ENCODE measurements at places on chromosomes 2 and 18.
A peak's percentile ranks its signal among the peaks of the same experiment; 100 is the strongest.

GRCh38 chr2:223900531-223900930 lies 44.6 kb downstream of the WDFY1 start:
- DNase-seq, result no peak

GRCh38 chr2:15990151-15991101 lies 50.1 kb downstream of the MYCN start:
- DNase-seq, result no peak

DNA sequence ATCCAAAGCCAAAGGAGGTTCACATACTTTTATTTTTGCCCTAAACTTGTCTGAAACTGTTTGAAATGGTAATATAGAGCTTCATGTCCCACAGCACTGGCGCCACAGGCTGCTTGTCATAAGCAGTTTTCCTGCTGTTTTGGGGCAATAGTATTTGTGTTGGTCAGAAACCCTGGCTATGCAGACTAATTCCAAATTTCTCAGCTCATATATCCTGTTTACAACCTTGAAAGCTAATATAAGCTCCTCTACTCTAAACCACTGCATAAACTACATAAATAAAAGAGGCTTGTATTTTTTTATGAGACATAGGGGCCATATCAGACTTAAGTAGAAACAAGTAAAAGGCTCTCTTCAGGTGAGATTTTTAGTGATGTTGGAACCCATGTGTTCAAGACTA lies 736.8 kb upstream of the ID2 start:
- no peak for DNase-seq

- no peak for DNase-seq
Observed at GRCh38 chr2:26487192-26487591, 9.3 kb upstream of the OTOF start.

- no peak for DNase-seq
Observed at GRCh38 chr2:98484652-98485452, 40.2 kb downstream of the INPP4A start.

DNA sequence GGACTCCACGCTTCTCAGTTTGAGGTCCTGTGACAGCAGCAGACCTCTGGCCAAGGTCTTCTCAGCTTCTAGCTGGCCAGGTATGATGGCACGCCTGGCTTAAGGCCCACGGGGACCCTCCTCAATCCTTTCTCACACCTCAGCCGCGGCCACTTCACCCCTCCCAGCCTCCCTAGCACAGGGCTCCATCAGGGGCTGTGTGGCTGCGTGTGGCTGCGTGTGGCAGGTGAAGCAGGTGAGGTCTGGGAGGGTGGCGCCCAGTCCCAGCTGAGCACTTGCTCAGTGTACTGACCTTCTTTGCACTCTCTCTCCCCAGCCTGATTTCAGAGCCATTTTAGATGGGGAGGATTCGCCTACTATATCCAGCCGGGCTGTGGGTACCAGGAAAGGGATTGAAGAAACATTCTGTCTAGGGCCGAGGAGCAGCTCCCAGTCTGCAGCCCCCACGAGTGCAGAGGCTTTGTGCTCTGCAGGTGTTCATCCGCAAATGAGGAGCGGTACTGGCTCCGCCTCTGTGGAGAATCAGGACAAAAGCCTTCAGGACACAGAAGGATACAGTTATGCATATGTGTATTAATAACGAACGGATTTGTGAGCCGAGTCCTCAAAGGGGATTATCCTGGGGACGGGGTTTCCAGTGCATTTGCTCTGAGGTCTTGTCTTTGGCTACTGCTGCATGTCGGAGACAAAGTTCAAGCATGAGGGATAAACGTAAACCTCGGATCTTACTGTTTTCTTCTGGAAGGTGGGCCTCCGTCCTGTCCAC lies 236.9 kb upstream of the RAB6C start:
- no peak for DNase-seq

- DNase-seq, result no peak
Observed at GRCh38 chr2:33336036-33336625, 140.3 kb upstream of the RASGRP3 start.

GRCh38 chr2:62964671-62965070 lies 86.0 kb upstream of the OTX1 start:
- no peak for DNase-seq

- no peak for DNase-seq
Observed at GRCh38 chr2:162126111-162126519, 25.9 kb downstream of the GCG start.

- DNase-seq, result peak; percentile 29
Observed at GRCh38 chr2:60581433-60582282, 28.2 kb upstream of the BCL11A start.

GRCh38 chr18:55738483-55739114 lies 150.6 kb upstream of the TCF4 start:
- no peak for DNase-seq

- no peak for DNase-seq
Observed at GRCh38 chr2:119516121-119516520, 8.2 kb downstream of the SCTR start.

DNA sequence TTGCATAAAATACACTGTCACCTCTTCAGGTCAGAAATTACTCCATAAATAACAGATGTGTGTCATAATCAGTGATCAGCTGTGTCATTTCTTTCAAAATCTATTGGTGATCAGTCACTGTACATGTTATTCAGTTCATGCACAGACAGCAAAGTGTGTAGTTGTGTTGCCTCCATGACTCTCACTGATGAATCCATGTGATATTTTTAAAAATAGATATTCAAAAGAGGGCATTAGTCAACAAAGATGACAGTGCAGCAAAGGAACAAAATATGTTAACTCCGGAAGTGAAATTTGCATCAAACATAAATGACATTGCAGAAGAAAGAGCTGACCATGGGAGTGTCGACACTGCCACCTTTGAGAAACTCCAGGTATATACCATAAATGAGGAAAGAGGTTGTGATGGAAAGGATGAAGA lies 17.1 kb upstream of the MCM6 start:
- no peak for DNase-seq

GRCh38 chr2:191304939-191305875 lies 60.0 kb downstream of the MYO1B start:
- DNase-seq, result no peak

DNA sequence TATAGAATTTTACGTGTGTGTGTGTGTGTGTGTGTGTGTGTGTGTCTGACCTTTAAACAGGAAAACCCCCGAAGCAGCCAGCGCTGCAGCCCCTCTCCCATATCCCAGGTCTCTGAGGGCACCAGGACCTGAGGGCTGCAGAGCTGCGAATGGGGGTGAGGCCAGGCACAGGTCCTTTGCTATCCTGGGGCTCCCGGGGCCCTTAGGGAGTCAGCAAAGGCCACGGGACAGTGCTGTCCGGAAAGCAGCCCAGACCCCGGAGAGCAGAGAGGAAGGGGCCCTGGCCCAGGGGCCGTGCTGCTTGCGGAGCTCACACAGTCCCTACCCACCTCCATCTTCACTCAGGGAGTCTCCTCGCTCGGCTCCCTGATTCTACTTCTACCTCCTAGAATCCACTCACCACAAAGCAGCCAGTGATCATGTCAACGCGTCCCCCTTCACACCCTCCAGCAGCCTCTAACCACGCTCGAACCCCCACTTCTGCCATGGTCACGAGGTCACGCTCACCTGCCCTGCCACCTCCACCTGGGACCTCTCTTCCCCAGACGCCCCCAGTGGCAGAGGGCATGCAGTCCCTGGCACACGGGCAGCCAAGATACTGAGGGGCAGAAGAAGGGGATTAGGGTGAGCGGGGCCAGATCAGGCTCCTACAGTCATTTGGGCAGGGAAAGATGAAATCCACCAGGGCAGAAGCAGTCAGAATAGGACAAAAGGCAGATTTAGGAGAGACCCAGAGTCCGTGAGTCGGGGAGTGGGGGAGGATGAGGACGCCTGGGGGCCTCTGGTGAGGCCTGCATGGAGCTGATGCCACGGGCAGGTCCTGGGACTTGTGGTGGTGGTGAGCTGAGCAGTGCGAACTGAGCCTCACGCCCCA lies 86.7 kb downstream of the USP40 start:
- DNase-seq, result no peak

GRCh38 chr18:33844232-33844631 lies 266.2 kb downstream of the ASXL3 start:
- DNase-seq, result no peak

- DNase-seq, result peak; percentile 39
Observed at GRCh38 chr2:25894135-25894830, 16.0 kb upstream of the ASXL2 start.

GRCh38 chr2:35080231-35080910 lies 1275.2 kb upstream of the CRIM1 start:
- no peak for DNase-seq

GRCh38 chr18:3526421-3527354 lies 76.7 kb downstream of the TGIF1 start:
- DNase-seq, result peak; percentile 57

GRCh38 chr2:63064197-63064596 lies 13.6 kb downstream of the OTX1 start:
- no peak for DNase-seq

- peak; percentile 14 for DNase-seq
Observed at GRCh38 chr18:58671632-58672564, 633 bp downstream of the MALT1 start.

DNA sequence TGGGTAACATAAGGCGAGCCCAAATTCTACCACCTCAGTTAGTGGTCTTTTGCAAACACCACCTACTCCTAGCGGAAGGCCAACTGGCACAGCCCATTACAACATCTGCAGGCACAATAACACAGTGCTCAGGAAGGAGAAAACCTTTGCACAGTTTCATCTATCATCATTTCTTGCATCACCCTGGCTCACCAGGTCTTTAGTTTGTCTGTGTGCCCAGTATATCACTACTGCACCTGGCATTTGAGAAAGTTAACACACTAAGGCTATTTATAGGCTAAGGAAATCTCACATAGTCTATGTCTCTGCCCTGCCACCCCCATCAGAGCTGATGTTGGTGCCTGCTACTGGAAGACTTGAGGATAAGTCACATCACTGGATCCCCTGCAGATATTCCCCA lies 484.0 kb downstream of the SATB2 start:
- no peak for DNase-seq

DNA sequence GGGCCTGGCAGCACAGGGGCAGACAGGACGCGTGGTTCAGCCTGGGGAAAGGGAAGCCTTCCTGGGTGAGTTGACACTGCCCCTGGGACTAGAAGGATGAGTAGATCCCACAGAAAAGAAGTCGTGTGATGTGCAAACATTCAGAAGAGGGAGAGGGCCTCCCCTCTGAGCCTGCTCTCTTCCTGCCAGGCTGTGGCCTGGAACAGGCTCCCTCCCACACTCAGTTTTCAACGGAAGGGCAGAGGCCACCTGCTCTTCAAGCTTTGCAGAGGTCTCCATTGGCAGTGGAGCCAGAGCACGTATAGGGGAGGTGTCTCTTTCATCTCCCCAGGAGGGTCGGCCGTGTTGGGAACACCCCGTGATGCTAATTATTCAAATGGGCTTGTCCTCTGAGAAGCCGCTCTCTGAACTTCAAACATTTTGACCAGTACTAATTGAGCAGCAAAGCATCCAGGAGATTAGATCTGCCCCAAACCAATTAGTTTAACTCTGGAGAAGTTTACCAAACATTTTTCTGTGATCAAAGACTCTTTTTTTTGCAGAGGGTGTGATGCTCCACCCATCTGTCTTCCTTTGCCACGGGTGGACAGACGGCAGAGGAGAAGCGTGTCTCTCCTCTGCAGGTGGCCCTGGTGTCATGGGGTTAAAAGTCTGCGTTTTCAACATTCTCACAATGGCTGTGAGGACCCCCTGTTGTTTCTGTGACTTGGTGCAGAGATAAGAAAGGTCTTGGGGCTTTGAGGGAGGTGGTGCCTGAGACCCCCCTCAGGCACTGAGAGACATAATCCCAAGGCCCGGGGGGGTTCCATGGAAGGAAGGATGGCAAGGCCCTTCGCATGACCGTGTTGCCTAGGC lies 29.5 kb upstream of the ODC1 start:
- DNase-seq, result no peak

GRCh38 chr2:218009231-218009630 lies 6.4 kb upstream of the TNS1 start:
- no peak for DNase-seq

DNA sequence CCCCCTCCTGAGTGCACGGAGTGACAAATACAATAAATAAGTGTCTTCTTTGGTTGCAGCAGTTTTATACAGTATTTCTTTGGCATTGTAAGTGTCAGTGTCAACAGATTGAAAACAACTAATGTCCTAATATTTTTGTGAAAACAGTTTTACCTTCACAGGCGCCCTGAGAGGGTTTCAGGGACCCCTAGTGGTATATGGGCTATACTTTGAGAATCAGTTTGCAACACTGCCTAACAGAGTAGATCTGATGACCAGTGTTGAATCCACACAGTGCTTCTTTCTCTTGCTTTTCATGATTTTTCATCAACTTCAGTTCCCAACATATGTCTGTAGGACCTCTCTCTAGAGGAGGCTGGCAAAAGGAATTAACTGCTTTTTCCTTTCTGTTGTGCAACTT lies 162.2 kb downstream of the PRPF40A start:
- no peak for DNase-seq

DNA sequence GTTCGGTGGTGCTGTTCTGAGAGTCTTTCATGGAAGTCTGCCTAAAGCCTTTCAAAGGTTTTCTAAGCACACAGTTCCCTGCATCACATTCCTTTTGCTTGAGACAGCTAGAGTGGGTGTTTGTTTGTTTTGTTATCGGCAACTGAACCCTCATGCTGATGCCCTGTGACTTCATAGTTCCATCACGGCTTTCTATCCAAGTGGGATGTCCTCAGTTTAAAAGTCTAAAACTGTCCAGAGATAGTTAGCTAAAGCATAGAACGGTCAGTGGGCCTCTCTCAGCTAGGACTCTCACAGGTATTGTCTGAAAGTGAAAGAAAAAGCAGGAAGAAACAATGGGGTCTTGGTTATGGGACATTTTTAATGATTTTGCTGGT lies 337.3 kb downstream of the OSR1 start:
- DNase-seq, result peak; percentile 93

GRCh38 chr2:68423966-68424650 lies 43.0 kb downstream of the FBXO48 start:
- DNase-seq, result no peak

GRCh38 chr2:11923935-11924334 lies 177.5 kb downstream of the LPIN1 start:
- no peak for DNase-seq

GRCh38 chr2:47272031-47272864 lies 117.1 kb upstream of the STPG4 start:
- no peak for DNase-seq

DNA sequence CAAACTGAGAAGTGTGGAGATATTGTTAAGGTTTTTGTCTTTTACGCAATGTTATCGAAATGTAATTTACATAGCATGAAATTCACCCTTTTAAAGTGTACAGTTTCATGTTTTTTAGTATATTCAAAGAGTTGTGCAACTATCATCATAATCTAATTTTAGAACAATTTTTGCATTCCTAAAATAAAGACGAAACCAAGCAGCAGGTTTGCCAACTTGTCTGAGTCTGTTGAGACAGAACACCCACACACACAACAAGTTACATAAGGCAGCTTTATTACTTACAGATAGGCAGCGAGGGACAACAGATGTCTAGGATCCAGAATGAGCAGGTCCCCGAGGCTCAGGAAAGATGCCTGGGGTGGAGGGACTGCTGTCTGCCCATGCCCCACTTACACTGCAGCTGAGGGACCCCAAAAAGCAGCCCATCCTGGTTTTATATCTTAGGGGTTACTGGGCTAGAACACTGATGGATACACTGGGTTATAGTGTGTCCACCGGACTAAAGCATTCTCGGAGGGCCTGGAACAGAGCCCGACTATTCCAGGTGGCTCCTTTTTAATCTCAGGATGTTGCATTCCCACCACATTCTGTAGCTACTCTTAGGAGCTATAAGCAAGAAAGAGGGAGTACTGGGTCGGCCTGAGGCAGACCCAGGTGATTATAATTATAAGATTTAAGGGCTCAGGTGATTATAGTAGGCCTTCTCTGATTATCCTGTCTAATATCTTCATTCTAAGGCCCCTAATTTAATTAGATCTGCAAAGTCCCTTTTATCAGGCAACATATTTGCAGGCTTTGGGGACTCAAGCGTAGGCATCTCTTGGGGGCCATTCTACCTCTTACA lies 150.2 kb upstream of the DOK6 start:
- peak; percentile 28 for DNase-seq

- no peak for DNase-seq
Observed at GRCh38 chr2:172038604-172039003, 38.9 kb downstream of the METAP1D start.

Data from brain microvascular endothelial cell (primary cell).